Activated naive CD4-positive, alpha-beta T cell treated with anti-CD3 and anti-CD28 coated beads, Interleukin-2, amount 50 U/mL, for 72 hours (primary cell): ENCODE measurements at places on chromosomes 6 and 20.

- DNase-seq = no peak
Observed at GRCh38 chr20:221258-221830, 5.7 kb upstream of the DEFB129 start.

DNA sequence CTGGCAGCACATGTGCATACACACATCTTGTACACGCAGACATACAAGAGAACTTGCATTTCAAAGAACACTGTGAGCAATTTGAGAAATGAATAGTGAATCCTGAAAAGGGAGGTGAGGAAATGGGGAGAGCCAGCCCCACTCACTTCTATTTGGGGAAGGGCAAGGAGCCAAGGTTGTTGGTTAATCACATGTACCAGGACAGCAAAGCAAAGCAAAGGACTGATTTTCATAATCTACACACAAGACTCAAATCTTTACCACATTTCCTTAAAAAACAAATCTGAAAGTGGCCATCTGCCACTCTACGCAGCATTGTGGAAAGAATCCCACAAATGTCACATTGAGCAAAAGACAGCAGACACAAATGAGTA is 35.0 kb upstream of the KIF16B start:
- no peak for DNase-seq

- DNase-seq = no peak
Observed at GRCh38 chr6:144372611-144373594, 87.8 kb downstream of the UTRN start.

DNA sequence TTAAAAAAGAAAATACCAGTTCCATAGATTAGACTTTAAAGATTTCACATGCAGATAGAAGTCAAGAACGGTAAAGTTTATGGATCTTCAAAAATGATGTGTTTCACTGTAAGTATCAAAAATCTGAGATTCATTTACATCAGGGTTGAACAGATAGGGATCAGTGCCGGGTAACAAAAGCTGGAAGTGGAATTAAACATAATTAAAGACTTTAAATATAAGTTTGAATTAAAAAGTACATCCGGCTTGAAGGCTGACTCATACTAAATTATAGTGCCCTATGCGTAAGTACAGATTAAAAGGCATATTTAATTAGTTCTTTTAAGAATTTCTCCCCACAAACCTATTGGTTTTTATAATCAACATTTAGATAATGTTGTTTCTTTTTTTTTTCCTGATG is 312.7 kb downstream of the PRL start:
- DNase-seq = no peak

GRCh38 chr6:24910331-24910960 is 25.3 kb downstream of the RIPOR2 start:
- DNase-seq = peak; percentile 48

GRCh38 chr6:125987026-125987617 is 782 bp downstream of the TRMT11 start:
- no peak for DNase-seq

DNA sequence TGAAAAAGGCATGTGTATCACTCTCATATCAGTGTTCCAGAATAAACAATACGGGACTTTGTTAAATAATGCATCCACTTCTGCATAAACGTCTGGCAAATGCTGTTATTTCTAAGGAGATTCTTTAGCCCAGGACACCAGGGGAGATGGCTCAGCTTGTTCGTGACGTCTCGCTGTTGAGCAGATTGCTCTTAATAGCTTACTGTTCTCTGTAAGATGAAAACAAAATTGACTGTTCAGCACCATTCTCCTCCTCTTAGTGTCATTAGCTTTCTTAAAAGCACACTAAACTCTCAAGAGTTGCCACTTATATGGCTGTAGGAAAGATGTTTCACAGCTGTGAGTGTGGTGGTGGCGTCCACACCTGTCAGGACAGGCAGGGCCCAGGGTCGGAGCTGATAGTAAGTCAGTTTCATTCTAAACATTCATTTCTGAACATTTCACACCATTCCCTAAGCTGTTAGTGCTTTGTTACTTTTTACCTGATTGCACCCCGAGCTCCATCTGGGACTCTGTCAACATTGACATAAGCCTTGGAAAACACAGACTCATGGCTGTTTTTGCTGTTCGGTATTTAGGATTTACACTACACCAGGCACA is 132.1 kb downstream of the ZDHHC14 start:
- no peak for DNase-seq

GRCh38 chr6:99822741-99823512 is 171.1 kb downstream of the MCHR2 start:
- no peak for DNase-seq
